ENCODE measurements at places on chromosomes 1 and 21.

DNA sequence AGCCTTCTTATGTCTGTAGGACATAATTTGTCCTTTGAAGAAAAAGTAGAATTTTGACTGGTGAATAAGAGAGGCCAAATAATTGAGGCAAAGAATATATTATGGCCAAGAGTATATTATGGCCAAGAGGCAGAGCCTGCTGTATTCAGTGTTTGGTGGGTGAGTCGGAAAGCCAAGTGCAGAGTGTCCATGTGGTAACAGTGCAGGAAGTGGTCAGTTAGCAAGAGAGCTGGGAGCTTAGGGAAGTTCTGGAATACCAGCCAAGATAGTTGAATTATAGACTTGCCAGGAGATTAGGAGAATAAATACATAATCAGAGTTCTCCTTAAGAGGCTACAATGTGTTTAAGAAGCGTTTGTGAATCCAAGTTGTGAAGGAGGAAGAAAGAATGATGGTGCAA lies 131.5 kb upstream of the LMO4 start:
- DNase-seq: no peak

DNA sequence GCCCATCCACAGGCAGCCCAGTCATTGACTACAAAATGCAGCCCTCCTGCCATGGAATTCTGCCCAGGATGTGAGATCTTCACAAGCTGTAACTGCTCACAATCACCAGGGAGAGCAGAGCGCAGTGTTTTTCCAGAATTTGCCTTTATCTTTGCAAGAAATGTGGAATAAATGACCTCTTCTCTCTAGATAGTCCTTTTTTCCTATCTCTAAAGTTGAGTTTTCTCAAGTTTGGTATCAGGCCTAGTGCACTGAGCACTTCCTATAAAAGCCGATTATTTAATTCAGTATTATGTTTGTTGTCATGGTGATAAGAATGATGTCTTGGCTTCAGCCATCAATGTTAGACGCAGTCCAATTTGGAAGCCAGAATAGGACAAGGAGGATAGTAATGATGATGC lies 246.9 kb upstream of the IRF2BP2 start:
- DNase-seq: no peak

DNA sequence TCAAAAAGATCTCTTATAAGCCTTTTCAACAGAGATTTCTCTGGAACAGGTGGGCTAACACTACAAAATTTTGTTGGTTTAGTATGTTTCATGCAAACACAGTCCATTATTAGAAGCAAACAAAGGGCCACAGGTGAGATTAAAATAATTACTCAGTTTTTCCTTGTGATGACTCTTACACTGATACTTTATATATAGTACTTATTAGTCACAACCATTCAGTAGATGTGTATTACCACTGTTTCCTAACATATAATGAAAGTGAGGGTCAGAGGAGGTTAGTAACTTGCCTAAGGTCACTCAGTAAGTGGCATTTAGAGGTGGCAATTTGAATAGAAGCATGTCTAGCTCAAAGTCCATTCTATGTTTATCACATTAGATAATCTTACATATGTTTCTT lies 44.2 kb downstream of the CYYR1 start:
- no peak for DNase-seq

DNA sequence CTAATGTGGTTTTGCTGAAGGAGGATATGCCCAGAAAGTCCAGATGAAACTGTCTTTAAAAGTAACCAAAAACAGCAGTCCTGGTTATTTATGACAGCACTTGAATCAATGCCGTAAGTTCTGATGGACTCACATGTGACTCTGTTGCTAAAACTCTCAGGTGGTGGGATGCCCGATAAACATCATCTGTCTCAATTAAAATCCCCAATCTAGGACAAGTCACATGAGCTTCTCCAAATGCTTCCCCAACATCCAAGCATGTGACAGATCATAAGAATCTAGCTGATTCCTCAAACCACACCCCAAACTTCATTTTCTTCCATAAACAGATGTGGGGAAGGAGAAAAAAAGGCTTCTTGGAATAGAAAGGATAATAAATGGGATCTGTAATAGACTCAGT lies 786 bp upstream of the CTSK start:
- no peak for DNase-seq

DNA sequence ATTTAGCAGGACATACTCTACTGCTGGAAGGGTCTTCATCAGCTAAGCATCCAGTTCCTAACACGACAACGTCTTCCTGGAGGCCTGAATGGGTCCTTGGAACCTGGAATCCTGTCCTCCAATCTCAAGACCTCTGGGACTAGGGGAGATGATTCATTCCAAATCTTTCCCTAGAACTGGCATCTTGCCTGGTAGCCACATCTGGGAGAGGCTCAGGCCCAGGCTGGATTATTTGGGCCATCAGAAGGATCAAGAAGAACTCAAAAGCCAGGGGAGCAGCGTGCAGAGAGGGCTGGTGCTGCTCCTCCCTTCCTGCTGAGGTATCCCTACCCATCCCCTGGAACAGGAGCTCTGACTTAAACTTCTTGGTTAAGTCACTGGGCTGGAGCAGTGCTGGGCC lies 2.8 kb upstream of the PHLDA3 start:
- DNase-seq: no peak

- DNase-seq: peak; percentile 7
Measured at GRCh38 chr1:224205438-224205840, 22.4 kb downstream of the DEGS1 start.

- DNase-seq: no peak
Measured at GRCh38 chr1:21301794-21302440, 11.7 kb upstream of the ECE1 start.

DNA sequence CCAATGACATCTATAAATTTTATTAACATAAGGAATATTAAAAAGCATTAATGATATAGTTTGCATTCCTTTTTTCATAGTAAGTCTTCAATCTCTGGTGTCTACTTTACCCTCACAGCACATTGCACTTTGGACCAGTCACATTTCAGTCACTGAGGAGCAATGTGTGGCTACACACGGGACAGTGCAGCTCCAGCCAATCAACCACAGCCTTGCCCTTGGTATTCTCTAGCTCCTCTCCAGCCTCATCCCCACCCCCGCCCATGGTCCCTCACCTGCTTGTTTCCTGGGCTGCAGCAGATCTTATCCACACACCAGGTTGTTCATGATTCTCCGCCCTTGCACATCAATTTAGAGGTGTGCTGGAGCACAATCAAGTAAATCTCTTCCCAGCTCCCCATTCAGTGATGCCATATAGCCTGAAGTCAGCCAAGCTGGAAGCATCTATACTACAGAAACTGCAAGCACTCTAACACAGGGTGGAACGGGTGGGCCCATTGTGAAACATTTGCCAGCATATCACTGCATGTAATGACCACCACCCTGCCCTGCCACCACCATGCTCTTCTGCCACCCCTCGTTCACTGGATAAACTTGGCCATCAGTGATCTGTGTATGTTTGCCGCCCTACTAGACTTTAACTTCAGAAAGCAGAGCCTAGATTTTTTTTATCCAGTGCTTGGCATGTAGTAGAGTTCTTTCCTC lies 93.0 kb upstream of the SLC44A3 start:
- no peak for DNase-seq

DNA sequence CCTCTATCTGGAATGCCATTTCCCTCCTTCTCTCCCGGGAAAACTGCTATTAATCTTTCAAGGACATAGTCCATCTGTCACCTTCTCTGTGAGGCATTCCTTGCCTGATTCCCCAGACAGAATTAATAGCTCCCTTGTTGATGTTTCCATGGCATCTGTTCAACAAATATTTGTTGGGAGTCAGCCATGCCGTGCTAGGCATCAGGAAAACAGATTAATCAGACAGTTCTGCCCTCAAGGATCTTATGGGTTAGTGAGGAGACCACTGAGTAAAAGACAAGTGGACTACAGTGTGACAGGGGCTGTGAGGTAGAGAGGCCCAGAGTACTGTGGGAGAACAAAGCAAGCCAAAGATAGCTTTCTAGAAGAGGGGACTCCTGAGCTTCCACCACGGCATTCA lies 11.4 kb upstream of the MAGOH start:
- DNase-seq: no peak

DNA sequence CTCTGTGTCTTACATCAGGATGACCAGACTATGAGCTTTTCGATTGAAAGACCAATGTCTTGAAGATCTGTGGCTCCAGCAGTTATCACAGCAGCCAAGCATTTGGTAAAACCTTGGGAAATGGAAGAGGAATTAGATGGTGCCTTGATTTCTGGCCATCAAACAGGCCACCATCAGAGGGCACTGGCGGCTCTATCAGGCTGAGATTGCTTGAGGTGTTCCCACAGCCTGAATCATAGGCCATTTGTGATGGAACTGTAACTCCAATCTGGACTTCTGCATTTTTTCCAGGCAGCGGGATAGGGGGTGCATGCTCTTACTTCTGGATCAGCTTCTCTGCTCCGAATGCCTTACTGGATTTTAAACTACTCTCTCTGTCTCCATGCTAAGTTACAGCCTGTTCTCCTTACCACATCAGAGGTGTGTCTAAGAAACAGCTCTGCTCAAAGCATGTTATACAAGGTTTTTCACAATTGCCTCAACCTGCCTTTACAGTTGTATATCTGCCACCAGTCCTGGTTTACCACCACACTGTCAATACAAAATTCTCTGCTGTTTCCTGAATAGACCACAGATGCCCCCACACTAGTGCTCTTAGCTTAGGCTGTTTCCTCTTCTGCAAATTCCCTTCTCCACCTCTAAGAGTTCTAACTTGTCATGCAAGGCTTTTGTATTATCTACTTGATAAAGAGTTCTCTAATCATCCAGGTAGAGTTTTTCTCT lies 180.9 kb downstream of the PTGER3 start:
- no peak for DNase-seq

GRCh38 chr1:206794294-206794908 lies 22.1 kb upstream of the IL10 start:
- no peak for DNase-seq

- DNase-seq: no peak
Measured at GRCh38 chr1:9257851-9258250, 23.3 kb downstream of the H6PD start.

DNA sequence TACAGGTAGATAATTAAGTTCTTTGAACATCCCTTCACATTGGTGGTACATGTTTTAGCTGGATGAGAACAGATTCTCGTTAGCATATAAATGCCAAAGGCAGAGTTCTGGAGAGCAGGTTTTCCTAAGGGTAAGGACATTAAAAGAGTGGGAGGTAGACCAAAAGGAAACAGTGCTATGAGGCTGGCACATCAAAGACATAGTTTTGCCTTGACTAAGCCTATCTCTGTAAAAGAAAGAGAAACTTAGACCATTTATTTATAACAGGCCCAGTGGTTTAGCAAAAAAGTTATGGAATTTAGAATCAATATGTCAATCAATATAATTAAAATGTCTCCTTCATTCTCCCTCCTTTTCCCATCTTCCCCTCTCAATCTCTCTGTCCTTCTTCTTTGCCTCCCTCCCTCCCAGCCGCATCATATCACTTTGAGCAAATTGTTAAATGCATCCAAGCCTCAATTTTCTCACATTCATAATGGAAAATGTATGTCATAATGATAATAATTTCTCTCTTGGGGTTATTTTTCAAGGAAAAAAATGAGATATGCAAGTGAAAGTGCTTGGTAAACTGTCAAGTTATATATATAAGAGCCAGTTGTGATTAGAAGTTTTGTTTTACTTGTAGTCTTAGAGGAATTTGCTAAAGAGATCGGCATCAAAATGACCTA lies 209.9 kb upstream of the SGIP1 start:
- no peak for DNase-seq

DNA sequence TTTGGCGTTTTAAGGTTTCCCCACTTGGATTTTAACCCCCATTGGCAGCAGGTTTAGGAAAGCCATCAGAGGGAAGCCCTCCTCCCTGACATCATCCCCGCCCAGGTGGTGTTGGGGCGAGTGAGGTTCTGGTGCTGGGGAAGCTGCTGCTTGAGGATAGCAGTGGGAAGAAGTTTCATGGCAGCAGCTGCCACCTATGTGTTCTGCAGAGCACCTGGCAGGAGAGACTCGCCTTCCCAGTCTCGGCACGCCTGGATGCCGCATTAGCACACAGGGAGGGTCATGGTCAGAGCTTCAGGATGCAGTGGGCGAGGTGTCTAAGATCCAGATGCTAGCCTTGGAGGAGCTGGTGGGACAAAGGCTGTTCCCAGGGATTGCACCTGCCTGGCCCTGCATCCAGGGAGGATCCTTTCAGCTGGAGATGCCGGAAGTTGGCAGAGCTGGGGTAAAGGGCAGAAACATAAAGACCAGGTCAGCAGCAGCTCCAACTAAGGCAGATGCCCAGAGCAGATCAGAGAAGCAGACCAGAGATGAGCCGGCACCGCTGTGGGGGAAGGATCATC lies 33.9 kb downstream of the ABCG1 start:
- DNase-seq: no peak

- DNase-seq: no peak
Measured at GRCh38 chr1:194795917-194796593, 1609.6 kb upstream of the B3GALT2 start.

- no peak for DNase-seq
Measured at GRCh38 chr1:50268049-50268448, 155.2 kb downstream of the DMRTA2 start.

DNA sequence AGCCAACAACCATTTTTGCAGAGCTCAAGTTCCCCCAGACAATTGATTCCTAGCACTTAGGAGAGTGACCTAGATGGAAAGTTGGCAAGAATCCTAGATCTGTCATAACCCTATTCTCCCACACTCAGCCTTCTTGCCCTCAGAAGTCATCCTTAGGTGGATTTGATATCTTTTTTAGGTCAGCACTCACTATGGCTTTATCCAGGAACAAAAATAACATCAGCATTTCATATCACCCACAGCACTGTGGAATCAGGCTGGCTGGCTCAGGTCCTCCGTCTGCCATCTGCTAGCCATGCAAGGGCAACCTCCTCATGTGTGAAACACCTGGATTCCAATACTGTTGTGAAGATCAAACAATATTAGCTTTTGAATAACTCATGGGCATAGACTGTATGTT lies 6.0 kb downstream of the DPT start:
- DNase-seq: no peak

DNA sequence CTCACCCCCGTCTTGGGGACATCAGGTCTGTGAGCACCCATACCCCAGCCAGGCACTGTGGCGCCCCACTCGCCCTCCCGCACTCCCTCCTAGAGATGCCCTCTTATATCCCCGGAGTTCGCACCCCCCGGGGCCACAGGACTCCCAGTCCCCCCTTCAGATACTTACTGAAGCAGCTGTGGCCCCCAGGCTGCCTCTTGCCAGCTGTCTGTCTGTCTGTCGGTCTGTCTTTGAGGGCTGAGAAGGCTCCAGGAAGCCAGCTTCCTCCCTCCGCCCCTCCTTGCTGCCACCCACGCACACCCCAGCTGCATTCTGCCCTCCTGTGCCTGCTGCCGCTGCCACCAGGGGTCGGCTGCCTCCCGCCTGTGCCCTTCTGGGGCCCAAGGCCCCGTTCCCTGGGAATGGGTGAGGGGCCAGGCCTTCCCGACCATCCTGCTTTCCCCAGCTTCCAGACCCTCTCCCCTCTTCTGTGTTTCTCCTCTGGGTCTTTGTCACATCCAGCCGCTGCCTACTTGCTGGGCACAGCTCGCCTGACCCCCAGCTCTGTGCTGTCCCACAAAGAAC lies at the start of gene PTPN7:
Gene PTPN7 (minus strand): TSS at position 226 of the 564 bp plus-strand sequence. CDS start 1,200 bp downstream, outside the sequence.
- DNase-seq: peak; percentile 75
